ENCODE measurements at places on chromosomes 16 and 17.

GRCh38 chr17:80791758-80792284 lies 199.8 kb upstream of the CHMP6 start:
- DNase-seq, result no peak

- no peak for DNase-seq
Observed at GRCh38 chr17:50853015-50853615, 13.0 kb downstream of the TOB1 start.

GRCh38 chr17:2214047-2214928 lies 89.3 kb downstream of the SMG6 start:
- DNase-seq, result peak; percentile 18

DNA sequence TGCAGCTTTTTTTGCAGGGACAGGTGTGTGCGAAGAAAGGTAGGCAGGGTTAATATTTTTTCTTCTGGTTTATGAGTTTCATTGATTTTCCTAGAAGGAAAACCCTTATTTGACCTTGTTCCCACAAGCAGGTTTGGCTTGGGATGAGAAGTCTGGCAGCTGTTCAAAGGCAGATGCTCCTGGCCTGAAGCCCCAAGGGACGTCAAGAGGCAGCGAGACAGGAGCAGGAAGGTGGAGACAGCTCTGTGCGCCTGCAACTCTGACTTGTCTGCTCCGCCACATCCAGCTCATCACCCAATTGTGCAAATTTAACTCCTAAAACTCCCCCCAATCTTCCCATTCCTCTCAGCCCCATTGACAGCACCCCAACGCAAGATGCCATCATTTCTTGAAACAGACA lies 136.8 kb upstream of the XYLT1 start:
- DNase-seq, result no peak

GRCh38 chr17:67109111-67109510 lies 64.8 kb downstream of the CACNG1 start:
- no peak for DNase-seq

DNA sequence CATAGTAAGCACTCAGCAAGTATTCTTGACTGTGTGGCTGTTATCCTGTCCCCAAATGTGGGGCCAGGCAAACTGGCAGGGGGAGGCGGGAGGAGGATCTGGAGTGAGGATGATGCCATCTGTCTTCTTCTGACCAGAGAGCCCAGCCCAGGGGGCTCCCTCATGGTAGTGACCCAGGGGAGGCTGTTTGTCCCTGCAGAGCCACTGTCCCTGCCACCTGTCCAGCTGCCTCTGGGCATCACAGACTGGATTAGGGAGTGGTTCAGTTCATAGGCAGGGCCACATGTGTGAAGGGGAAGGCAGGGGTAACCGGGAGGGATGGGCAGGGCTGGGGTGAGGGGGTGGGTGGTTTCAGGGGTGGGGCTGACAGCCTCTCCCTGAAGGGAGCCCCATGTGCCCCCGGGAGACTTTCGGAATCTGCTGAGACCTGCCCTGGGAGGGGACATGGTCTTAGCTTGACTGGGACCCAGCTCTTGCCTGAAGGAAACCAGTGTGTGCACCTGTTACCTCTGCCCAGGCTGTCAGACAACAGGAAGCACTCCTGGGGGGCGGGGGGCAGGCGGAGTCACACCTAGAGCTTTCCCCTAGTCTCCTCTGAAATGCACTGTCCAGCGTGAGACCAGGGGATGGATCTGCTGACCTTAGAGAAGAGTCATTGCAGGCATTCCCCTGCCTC lies 15.2 kb downstream of the ARHGAP23 start:
- no peak for DNase-seq

DNA sequence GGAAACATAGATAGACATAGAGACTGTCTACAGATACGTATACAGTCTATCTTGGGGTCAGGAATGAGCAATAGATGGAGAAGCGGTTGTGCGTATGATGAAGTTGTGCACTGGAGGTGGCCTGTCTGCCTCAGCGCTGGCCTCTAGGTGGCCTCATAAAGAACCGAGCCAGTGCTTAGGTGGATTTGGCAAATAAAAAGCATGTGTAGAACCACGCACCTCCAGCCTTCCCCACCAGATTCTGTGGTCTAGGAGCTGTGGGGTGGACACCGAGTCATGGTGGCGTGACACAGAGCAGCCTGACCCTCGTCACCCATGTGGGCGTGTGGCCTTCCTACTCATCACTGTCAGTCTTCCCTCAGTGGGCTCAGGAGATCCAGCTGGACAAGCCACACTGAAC lies 34.0 kb downstream of the PGS1 start:
- DNase-seq, result peak; percentile 59

- DNase-seq, result no peak
Observed at GRCh38 chr17:58358408-58359172, 6.6 kb upstream of the SUPT4H1 start.

DNA sequence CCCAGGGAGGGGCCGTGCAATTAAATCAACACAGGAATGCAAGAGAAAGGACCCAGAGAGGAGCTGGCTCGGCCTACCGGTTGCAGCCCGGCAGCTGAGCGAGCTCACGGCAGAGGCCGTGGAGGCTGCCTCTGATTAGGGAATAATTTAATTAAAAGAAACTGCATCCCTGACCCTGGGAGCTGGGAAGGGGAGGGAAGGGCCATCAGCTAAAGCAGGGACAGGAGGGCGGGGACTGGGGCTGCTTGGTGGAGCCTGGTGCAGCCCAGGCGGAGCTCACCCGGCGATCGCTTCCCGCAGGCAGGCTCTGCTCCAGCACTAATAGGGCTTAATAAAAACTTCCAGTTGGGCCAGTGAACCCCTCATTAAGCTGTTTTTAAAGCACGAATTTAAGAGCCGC lies 43.4 kb downstream of the LMF1 start:
- DNase-seq, result no peak

GRCh38 chr16:9372934-9373890 lies 281.8 kb downstream of the HAPSTR1 start:
- DNase-seq, result no peak

DNA sequence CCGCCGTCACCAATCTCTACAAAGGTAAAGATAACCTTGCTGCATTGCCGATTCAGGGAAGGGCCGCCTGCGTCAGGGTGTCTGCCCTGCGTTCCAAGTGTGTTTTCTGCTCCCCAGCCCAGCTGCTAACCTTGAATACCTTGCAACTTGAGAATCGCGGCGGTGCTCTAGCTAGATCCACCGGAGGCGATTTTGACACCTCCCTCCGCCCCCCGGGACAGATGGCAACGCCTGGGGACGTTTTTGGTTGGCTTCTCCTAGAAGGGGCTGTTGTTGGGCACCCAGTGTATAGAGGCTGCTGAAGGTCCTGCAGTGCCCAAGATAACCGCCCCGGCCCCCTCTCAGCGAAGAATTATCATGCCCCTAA lies 1.5 kb downstream of the HAPSTR1 start:
- no peak for DNase-seq

GRCh38 chr16:68737046-68737729 lies at the start of gene CDH1:
CDH1 (plus strand) TSS chr16:68737292; CDS start chr16:68737416, 124 bp downstream.
- DNase-seq, result peak; percentile 60

- DNase-seq, result no peak
Observed at GRCh38 chr17:80482058-80482318, 5.6 kb upstream of the NPTX1 start.

DNA sequence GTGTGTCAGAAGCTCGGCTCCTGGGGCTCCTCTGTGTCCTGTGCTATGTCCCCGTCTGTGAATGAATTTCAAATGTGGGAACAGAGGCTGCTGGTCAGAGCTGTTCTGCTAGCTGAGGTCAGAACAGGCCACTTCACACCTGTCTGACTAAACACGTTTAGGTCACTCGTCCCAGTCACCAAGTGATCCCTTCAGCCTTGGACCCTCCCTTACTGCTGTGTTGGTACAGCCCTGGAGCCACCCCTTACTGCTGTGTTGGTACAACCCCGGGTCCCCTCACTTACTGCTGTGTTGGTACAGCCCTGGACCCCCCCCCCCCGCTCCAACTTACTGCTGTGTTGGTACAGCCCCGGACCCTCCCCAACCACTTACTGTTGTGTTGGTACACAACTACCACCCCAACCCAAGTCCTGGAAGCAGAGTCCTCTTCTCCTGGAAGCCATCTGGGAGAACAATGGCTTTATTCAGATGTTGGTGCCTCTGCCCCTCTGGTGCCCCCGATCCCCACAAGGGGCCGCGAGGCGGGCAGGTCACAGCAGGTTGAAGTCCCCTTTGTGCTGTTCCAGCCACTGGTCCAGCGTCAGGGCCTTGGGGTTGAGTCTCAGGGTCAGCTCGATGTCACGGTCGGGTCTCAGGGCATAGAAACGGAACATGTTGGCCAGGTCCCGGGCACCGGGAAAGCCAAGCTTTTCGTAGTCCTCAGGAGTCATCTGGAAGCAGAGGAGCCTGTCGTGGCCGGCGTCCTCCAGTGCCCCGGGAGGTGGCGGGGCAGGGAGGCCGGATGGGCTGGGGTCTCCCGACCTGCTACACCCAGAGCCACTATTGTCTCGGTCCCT lies 13.0 kb downstream of the NMRAL1 start:
- no peak for DNase-seq

GRCh38 chr16:77062878-77063675 lies 127.9 kb upstream of the MON1B start:
- DNase-seq, result no peak

DNA sequence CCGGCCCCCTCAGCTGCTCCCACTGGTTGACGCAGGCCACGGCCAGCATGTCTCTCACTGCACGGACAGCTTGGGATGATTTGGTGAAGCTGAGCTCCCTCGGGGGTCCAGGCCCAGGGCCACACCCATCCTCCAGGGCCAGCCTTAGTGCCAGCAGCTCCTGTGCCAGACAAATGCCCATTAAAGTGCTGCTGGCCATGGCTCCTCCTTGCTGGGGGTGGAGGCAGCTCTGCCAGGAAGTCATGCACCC lies 2.5 kb downstream of the TRIM47 start:
- DNase-seq, result no peak

All from HEK293T (cell line).